ENCODE measurements at places on chromosomes 7 and 10.

GRCh38 chr10:11161096-11161495 lies 143.4 kb downstream of the CELF2 start:
- no peak for DNase-seq

DNA sequence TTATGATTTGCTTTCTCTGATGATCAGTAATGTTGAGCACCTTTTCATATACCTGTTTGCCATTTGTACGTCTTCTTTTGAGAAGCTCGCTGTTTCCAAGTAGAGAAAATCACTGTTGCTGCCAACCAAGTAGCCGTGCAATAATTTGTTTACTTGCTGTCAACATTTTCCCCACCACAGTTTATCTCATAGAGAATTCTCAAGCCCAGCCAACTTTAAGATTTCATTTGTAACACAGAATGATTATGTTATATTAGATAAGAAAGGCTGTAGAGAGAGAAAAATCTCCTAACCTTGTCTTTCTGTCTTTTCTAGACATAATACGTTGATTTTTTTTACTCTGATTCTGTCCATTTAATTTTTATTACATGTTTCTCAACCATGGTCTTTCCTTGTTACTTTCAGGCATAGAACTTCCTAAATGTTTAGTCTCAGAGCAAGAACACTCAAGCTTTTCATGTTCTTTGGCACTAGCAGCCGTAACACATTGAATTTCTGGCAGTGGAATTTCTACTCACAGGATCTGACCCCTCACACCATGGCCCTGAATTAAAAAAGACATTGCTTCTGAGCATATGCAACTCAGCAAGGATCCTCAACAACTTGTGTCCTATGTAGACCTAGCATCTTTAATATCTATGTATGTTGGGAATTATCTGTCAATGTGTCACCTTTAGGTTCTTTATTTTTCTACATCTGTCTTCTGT lies 23.1 kb downstream of the RPA3 start:
- DNase-seq = no peak

- DNase-seq = no peak
Observed at GRCh38 chr10:34940436-34940835, 125.3 kb upstream of the PARD3 start.

- DNase-seq = no peak
Observed at GRCh38 chr7:25897261-25897782, 254.7 kb upstream of the NFE2L3 start.

GRCh38 chr7:22765609-22766008 lies 38.6 kb downstream of the IL6 start:
- DNase-seq = no peak

GRCh38 chr10:60419249-60419648 lies 29.6 kb upstream of the ANK3 start:
- DNase-seq = no peak

- DNase-seq = no peak
Observed at GRCh38 chr10:62661143-62661542, 143.4 kb upstream of the ADO start.

All from Caki2 (cell line).